Left ventricle myocardium superior (tissue), 1 donor: ENCODE measurements at places on chromosomes 7 and 10.

DNA sequence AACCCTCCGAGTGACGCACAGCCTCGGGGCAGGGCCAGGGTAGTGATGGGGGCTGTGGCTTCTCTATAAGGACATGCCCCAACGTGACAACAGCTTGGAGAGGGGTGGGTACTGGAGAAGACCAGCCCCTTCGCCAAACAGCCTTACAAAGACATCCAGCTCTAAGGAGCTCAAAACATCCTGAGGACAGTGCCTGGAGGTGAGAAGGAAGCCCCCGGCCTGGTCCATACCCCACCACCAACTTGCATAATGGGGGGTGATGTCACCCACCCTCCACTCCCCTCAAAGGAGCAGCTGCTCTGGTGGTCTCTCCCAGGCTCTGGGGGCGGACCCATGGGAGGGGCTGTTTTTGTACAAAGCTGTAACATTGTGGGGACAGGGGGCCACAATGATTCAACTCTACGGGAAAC, 15.1 kb downstream of the PRSS2 start:
- no peak for DNase-seq

DNA sequence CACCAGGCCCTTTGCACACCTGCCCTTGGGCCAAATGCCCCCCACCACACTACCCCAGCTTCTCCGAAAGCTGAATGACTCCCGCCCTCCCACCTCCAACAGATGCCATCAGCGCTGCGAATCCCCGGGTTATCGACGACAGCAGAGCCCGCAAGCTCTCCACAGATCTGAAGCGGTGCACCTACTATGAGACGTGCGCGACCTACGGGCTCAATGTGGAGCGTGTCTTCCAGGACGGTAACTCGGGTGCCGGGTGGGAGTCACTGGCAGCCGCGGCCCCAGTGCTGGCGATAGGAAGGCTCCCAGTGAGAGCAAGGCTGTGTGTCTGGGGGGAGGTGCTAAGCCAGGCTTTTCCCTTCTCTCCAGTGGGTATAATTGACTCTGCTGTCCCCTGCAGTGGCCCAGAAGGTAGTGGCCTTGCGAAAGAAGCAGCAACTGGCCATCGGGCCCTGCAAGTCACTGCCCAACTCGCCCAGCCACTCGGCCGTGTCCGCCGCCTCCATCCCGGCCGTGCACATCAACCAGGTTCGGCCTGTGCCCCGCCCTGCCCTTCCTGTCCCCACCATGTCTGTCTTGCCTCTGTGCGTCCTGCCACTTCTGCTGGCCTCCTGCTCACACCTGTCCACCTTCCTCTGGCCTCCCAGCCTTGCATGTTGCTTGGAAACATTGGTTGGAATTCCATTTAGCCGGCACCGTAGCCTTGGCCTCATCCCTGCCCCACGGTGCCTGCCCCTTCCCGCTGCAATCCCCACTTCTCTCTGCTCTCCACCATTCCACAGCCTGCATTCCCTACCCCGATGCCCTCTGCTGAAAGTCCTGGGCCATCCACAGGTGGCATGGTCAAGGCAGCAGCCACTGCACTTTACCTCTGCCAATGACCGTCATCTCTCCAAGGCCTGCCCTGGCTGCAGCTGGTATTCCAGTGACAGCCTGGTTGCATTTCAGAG, 32.1 kb downstream of the AGAP3 start:
- no peak for DNase-seq

DNA sequence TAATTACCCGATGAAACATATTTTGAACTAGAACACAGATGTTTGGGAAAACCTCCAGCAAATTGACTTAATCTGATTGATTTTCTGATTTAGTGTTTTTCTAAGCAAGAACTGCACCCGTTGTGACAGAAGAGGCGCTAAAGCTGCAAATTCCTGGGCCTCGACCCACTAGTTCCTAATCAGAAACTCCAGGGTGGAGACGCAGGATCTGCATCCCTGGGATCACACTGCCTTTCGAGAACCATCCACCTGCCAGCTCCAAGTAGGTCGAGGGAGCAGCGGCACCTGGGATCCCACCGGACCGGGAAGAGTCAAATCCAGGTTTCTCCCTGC, 136.8 kb upstream of the CDCA7L start:
- no peak for DNase-seq

DNA sequence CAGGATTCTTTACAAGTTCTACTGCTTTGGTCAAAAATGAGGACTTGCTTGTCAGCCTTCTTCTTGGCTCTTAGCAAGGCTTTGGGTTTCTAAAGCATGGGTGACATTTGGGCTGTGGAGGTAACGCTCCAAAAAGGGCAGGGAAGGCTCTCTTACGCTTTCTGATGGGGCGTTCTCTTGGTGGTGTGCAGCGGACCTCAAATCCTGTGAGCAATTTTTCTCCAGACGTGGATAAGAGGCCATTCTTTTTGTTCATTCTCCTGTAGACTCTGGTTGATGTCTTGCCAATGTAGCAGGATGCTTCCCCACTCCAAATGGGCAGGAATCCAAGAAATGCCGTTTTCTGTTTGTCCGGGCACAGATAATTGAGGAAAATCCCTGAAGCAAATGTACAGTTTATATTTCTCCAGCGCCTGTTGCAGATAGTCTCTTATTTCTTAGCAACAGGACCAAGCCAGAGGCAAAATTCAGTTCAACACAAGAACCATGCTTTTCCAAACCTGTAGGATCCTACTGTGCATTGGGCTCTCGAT, 138.4 kb upstream of the NFE2L3 start:
- DNase-seq, result no peak

DNA sequence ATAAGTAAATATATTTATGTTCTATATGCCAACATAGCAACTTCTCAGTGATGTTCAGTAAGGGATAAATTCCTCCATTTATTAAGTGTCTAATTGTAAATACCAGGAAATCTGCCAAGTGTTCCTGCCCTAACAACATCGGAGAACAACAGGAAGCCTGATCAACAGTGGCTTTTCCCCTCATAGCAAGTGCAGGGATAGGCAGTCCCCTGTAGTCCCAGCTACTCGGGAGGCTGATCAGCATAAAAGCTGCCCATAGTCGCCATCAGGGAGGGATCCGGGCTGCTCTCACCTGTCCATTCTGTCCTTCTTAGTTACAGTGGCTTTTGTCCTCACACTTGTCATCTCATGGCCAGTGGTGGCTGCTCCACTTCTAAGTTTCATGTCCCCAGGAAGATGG, 141.3 kb downstream of the IDE start:
- DNase-seq, result no peak

DNA sequence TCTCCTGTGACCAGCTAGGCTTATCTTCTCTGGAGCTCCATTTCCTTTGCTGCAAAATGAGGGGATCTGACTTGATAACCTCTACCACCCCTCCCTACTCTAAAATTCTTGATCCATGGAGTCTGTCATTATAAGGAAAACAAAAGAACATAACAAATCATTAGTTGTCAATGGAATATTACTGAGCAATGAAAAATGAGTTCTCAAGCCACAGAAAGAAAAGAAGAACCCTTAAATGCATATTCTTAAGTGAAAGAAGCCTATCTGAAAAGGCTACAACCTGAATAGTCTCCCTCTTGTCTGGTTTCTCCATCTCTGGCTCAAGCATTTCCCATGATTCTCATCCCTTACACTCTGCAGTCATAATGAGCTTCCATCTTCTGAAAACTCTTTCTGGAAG, 110.4 kb downstream of the PRKCQ start:
- no peak for DNase-seq

- DNase-seq, result peak; percentile 80
Observed at GRCh38 chr10:58513188-58514110, 777 bp downstream of the BICC1 start.

- DNase-seq, result no peak
Observed at GRCh38 chr7:35505066-35505465, 189.9 kb downstream of the HERPUD2 start.

DNA sequence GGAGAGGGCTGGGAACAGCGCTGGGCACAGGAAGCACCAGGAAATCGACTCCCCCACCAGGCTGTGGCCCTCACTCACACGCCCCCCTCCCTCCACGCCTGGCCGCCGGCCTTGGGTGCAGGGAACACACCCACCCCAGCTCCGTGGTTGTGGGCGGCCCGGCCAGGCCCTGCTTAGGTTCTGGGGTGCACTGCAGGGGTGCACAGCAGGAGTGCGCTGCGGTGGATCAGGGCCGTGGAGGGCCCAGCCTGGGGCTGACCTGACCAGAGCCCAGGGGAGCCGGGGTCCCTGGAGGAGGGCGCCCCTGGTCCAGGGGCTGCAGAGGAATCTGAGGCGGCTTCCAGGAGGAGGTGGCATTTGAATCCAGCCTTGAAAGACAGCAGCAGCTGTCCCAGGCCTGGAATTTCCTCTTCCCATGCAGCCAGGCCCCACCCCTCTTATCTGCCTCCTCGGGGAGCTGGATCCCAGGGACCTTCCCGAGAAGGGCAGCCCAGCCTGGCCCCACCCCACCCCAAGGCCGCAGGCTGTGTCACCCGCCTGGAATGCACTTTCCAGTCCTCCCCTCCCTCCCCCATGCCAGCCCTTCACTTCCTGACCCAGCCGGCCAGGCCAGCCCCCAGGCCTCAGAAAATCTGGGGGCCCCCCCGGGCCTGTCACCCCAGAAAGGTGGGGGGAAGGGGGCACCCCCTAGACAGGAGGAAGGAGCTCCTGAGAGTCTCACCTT, 18.4 kb upstream of the PDGFA start:
- DNase-seq, result peak; percentile 72
